Right renal cortex interstitium (tissue), 3 donors: ENCODE measurements at places on chromosomes 6 and 20. TPM values are rescaled to one million over a fixed set of nuclear protein-coding genes. Genes with fewer than 3 reads are reported as not detected.

Gene TREML1
- 0.72 TPM for polyA plus RNA-seq

Gene HDGFL1
- not detected for polyA plus RNA-seq

GRCh38 chr20:49685809-49686208 is 27.9 kb downstream of the B4GALT5 start:
- DNase-seq = no peak

Gene RAET1E
- 0.43 TPM for polyA plus RNA-seq

GRCh38 chr6:82217018-82217586 is 30.4 kb downstream of the IBTK start:
- no peak for DNase-seq

DNA sequence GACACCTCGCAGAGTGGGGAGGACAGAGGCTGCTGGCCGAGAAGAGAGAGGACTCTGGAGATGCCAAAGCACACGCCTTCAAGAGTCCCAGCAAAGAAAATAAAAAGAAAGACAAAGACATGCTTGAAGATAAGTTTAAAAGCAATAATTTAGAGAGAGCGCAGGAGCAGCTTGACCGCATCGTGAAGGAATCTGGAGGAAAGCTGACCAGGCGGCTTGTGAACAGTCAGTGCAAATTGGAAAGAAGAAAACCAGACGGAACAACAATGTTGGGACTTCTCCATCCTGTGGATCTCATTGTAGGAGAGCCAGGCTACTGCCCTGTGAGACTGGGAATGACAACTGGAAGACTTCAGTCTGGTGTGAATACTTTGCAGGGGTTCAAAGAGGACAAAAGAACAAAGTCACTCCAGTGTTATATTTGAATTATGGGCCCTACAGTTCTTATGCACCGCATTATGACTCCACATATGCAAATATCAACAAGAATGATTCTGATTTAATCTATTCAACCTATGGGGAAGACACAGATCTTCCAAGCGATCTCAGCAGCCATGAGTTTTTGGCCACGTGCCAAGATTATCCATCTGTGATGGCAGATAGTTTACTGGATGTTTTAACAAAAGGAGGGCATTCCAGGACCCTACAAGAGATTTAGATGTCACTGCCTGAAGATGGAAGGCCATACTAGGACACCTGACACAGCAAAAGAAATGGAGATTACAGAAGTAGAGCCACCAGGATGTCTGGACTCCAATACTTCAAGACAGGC is 52.2 kb downstream of the REV3L start:
- no peak for DNase-seq

GRCh38 chr6:151391471-151392413 is at the start of gene ZBTB2:
Gene ZBTB2 (minus strand): TSS chr6:151391559. CDS start chr6:151373637, 17,922 bp downstream.
- peak; percentile 29 for DNase-seq

DNA sequence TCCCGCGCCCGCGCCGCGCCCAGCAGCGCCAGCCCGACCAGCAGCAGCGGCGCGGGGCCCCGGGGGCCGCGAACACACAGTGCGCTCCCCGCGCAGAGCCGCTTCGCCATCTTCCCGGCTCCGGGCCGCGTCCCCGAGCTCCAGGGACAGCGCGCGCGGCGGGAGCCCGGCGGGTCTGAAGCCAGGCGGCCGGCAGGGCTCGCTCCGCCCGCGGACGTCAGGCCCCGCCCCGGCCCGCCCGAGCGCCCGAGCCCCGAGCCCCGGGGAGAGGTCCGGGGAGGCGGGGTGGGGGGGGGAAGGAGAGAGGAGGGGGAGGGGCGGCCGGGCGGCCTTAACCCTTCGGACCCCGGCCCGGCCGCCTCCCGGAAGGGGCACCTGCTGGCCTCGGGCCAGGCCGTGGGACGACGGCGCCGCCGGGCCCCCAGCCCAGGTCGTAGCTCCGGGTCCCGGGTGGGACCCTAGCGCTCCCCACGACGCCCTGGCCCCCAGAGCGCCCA is at the start of gene LAMA5:
LAMA5 (minus strand) TSS at position 177 of the 497 bp plus-strand sequence; CDS start at position 110, 67 bp downstream.
- DNase-seq = no peak

DNA sequence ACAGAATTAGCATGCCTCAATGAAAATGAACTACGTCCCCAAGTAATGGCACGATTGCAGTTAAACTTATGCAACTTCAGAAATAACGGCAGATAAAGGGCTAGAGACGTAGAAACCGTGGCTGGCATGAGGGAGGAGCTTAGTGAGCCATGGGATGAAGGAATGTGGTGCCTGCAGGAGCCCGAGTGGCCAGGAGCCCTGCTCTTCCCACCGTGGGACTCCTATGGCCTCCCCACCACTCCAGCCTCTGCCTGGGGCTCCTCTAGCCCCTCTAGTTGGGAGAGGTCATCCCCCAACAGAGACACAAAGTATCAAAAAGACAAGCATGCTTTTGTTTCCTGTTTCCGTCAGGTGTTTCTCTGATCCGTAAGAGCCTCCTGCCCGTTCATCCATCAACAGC is 75.1 kb upstream of the BHLHE23 start:
- DNase-seq = no peak

DNA sequence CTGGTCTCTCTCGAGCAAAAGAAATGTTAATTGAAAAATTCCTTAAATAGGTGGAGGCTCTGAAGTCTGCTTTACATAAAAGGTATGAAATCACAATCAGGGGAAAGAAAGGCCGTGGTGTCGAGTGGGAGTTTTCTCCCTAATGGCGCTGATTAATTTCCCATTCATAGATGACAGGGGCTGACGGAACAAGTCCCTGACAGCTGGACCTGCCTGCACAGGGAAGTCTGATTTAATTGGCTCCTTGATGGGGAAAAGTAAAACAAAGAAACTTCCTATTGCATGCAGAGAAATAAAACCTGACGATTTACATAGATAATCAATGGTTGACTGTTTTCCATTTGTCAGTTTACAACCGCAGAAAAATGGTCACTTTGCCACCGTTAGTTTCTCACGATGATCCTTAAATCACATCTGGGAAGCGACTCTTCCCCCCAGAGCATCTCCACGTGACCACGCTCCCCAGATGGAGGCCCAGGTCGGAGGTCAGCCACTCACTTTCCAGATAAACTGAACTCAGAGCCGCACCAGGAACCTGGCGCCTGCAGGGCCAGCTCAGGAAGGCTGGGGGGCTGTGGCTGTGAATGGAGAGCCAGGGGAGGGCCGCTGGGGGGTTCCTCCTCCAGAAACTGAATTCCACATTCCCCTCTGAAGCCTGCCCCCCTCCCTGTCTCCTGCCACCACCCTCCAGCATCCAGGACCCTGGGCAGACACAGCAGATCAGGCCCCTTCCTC is 55.3 kb downstream of the DLL1 start:
- DNase-seq = no peak

Gene NOTCH4
- 14.1 TPM for polyA plus RNA-seq

GRCh38 chr6:34951731-34952130 is 62.7 kb downstream of the ANKS1A start:
- no peak for DNase-seq

- DNase-seq = no peak
Measured at GRCh38 chr6:150452428-150453243, 83.8 kb downstream of the IYD start.

- peak; percentile 65 for DNase-seq
Measured at GRCh38 chr6:36094753-36095496, 35.4 kb upstream of the MAPK13 start.

DNA sequence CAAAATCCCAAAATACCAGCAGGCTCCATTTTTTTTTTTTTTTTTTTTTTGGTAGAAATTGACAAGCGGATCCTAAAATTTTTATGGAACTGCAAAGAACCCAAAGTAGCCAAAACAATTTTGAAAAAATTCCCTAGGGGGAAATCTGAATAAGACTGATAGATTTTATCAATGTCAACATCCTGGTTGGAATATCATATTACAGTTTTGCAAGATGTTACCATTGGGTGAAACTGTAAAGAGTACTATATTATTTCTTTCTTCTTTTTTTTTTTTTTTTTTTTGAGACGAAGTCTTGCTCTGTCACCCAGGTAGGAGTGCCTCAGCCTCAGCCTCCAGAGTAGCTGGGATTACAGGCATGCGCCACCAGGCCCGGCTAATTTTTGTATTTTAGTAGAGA is 29.4 kb upstream of the BEND3 start:
- no peak for DNase-seq

DNA sequence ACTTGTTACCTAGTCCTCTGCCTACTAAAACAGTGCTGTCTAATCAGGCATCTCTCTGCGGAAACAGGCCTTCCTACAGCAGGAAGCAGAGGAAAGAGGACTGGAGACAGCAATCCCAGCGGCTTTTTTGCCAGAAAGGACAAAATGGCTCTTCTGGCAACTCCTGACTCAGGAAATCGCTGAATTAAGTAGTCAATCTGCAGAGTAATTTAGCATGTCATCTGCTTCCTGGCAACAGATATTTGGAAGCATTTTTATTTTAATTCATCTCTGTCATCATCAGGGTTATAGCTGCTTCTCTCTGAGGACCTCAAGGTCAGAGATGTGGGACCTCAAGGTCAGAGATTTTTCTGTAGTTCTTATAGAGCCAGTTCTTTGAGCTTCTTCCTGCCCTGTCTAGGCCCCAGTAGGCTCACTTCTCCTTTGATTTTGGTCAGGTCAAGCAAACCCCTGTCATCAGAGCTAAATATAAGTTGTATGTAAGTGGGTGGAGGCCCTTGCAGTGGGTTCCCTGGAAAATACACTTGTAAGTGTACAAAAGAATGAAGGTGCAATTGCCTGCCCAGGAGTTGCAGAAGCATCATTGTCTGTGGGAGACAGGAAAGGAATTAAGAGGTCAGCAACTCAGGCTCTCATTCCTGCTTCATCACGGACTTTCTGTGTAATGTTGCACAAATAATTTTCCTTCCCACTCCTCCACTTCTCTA is 229.4 kb downstream of the ALDH8A1 start:
- DNase-seq = no peak

Gene ULBP3
- 10.1 TPM for polyA plus RNA-seq

DNA sequence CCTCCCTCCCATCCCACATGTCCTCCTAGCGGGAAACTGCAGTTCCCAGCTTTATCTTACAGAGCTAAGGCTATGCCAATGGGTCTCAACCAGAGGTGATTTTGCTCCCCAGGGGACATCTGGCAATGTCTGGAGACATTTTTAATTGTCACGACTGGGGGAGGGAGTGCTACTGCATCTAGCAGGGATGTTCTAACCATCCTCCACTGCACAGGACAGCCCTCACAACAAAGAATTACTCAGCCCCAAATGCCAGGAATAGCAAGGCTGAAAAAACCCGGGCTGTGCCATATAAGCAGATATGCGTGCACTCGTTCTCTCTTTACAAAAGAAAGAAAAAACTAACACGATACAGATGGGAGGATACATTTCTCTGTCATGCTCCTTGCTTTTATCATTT is 8.5 kb downstream of the MRPS18A start:
- DNase-seq = no peak

Gene RUNX2
- 2.4 TPM for polyA plus RNA-seq
